ENCODE measurements at places on chromosomes 1 and 21.

GRCh38 chr21:44833663-44834062 lies 15.8 kb upstream of the SUMO3 start:
- DNase-seq: no peak

- no peak for DNase-seq
Observed at GRCh38 chr1:103779932-103780331, 30.2 kb downstream of the AMY1C start.

DNA sequence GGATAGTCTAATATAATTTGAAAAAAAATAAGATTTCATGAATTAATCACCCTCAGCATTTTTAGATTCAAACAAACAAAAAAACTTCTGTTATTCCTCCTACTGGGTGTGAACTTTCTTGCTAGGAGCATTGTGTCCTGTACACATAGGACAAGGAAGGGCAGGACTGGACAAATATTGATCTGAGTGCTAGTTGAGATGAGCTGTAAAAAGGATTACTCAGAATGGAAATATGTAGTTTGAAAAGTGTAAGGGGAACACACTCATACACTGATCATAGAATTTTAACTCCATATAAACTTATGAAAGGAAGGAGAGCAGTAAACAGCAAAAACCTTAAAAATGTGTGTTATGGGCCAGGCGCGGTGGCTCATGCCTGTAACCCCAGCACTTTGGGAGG lies 156.5 kb upstream of the ZNF648 start:
- DNase-seq: peak; percentile 66

DNA sequence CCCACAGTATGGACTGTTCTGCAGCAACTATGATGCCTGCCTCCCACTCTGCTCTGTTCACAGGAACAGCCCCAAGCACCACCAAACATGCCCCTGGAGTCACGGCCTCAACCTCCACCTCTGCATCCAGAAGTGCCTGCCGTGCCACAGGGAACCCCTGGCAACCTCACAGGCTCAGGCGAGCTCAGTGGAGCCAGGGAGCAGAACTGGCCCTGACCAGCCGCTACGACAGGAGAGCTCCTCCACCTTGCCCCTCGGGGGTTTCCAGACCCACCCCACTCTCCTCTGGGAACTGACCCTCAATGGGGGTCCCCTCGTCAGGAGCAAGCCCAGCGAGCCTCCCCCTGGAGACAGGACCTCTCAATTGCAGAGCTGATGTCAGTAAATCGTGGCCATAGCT lies 13.0 kb downstream of the MRAP start:
- DNase-seq: no peak

DNA sequence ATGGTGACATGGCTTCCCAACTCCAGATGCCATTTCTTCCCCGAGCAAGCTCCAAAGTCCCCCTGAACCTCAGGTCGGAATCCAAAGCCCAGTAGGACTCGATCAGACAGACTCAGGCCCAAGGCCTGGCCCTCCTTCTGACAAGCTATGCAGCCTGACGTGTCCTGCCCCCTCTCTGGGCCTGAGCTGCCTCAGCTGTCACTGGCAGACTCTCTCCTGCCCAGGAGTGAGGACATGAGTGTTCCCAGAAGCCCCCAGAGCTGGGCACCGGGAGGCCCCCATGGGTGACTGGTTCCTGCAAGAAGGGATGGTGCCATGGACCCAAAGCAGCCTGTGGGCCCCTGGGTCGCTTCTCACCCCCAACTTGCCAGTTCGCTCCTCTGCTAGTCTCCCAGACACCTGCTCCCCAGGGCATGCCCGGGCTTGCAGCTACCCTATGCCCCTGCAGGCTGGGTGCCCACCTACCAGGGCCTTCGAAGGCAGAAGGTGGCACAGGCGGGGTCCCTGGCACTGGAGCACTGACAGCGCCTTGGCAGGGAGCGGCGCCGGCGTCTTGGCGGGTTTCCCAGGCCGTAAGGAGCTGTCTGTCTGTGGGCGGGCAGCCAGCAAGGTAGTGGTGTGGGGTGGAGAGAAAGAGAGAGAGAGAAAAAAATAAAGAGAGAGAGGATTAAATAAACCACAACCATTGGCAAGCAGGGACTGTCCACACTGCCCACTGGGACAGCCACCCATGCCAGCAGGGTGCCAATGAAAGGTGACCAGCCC lies 2.3 kb downstream of the EDN2 start:
- no peak for DNase-seq

- no peak for DNase-seq
Observed at GRCh38 chr1:3249631-3250501, 180.9 kb downstream of the PRDM16 start.

DNA sequence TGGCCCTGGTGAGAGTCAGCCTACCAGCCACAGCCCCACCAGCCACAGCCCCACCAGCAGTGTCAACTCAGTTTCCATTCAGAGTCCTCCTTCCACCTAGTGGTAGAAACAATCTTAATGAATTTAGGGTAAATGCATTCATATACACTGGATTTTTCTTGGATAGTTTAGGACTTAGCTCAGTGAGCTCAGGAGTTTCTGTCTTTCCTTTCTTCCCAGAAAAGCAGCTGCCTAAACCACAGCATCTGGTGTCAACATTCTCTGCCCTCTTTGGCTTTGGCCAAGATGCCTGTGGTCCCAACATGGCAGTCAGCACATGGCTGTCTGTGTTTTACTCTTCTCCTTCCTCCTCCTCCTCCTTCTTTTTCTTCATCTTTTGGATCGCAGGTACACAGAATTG lies 94.0 kb downstream of the CLIC6 start:
- peak; percentile 18 for DNase-seq

GRCh38 chr1:201279313-201279712 lies 4.0 kb upstream of the PKP1 start:
- DNase-seq: peak; percentile 32

DNA sequence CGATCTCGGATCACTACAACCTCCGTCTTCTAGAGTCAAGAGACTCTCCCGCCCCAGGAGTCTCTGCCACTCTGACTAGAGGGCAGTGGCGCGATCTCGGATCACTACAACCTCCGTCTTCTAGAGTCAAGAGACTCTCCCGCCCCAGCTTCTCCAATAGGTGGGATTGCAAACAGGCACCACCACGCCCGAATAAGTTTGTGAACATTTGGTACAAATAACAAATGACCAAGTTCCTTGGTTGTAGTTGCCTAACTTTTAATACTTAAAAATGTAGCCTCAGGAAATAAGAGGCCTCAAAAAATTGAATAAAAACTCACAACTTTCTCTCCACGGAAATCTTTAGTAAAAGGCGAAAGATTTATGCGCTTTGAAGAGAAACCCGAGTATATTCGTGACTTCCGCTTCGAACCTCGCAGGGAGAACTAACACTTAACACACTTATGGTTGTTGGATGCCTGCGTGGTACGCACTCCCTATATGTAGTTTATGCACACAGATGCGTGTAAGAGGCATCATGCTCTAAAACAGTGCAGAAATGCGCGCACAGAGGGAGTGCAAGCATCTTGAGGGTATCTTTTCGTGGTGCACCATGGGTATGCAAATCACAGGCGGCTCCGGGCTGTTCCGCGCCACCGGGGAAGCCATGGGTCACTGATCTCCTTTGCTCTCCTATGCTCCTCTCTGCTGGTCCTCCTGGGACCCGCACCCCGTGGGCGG lies 11.4 kb downstream of the BTBD19 start:
- peak; percentile 97 for DNase-seq

- peak; percentile 30 for DNase-seq
Observed at GRCh38 chr1:103109311-103109920, 1.1 kb upstream of the COL11A1 start.

DNA sequence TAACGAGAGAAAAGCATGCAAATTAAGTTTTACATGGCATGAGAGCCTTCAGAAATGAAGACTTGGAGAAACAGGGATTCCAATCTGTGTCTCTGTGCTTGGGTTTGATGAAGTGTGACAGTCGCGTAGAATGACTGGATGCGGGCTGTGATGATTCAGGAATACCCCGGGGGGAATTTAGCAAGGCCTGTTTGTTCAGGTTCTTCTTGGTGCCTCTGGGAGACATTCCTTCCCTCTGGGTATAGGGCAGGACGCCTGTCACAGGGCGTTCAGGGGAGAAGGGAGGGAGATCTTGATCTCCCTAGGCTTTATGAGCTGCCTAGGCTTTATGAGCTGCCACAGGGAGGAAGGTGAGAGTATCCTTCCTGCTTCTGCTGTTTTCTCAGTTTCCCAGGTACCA lies 36.6 kb downstream of the DOP1B start:
- DNase-seq: no peak

DNA sequence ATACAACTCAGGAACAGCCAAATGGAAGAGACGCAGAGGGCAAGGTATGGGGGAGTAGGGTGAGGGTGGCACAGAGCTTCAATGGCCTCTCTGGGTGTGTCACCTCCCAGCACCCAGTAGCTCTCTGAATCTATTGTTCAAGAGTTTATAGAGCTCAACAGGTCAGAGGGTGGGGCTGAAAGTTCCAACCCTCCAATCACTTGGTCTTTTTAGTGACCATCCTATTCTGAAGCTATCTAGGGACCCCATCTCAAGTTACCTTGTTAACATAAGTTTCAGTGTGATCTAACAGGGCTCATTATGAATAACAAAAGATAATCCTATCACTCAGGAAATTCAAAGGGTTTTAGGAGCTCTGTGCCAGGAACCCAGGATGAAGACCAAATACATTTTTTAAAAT lies 31.2 kb upstream of the ZNF697 start:
- no peak for DNase-seq

- DNase-seq: no peak
Observed at GRCh38 chr1:111943846-111944749, 45.4 kb downstream of the KCND3 start.

DNA sequence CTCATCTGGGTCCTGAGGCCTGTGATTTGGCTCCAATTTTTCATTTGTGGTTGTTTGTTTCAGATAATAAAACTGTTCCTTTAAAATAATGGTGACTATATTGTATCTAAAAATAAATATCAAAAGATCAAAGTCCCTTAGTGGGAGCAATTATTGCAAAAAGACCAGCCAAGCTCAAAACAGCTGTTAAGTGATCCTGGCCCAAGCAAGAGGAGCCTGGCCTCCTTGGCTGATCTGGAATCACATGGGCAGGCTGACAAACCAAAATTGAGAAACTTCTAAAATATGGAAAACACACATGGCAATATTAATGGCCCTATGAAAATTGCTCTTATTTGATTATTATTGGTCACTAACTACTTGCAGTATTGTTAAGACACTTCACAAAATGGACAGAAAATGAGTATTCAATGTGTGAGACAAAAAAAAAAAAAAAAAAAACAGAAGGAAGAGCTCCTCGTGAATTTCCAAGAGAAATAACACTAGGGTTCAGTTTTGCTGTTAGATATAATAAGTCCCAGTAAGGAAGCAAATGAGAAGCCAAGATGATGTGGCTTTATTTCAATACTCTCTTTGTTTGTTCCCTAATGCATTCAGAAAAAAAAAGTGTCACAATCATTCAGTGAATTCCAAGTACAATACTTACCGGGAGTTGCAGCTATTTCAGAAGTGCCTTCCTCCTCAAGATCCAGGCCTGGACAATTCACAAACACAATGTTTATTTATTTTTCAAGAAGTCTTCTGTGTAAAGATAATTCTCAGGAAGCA lies 105.1 kb downstream of the SEC16B start:
- DNase-seq: no peak

DNA sequence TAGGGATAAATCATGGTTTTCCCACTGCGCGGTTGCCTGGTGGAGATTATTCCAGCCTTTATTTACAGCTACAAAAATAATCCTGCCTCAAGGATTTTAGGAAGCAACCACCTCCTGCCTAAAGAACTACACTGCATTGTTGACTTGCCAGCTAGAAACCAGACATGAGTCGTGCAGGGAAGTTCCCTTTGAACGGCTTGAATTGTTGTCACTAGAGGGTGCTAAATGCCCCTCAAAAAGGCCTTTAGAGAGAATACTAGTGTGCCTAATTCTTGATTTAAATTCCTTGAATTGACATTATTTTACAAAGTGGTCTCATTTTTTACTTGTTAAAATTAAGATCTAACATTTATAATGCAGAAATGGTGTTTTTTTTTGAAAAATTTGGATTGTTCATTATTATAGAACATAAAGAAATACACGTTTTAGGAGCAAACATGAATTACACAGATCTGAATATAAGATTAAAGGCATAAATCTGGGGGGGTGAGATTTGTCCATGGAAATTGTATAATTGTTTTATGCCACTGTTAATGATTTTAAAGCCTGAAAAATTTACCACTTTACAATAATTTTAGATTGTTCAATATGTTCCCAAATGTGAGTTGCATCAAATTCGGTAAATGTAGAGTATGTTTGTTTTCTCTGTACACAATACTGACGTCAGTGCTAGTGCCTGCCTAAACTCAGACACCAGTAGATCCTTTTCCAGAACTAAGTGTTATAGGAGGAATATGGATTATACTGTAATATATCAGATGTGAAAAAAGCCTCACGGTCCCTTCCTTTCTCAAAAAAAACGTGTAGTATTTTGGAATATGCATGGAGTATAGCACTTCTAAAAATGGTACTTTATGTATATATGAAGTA lies 7.6 kb upstream of the ERG start:
- peak; percentile 65 for DNase-seq

GRCh38 chr21:33236013-33236686 lies 6.4 kb downstream of the IFNAR2 start:
- no peak for DNase-seq

DNA sequence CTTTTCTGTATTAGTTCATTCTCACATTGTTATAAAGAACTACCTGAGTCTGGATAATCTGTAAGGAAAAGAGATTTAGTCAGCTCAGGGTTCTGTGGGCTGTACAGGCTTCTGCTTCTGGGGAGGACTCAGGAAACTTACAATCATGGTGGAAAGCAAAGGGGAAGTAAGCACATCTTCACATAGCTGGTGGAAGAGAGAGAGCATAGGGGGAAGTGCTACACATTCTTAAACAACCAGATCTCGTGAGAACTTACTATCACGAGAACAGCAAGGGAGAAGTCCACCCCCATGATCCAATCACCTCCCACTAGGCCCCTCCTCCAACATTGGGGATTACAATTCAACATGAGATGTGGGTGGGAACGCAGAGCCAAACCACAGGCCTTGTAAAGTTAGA lies 37.9 kb upstream of the AHCTF1 start:
- DNase-seq: no peak

GRCh38 chr21:46472246-46472645 lies 13.6 kb downstream of the DIP2A start:
- DNase-seq: peak; percentile 12

DNA sequence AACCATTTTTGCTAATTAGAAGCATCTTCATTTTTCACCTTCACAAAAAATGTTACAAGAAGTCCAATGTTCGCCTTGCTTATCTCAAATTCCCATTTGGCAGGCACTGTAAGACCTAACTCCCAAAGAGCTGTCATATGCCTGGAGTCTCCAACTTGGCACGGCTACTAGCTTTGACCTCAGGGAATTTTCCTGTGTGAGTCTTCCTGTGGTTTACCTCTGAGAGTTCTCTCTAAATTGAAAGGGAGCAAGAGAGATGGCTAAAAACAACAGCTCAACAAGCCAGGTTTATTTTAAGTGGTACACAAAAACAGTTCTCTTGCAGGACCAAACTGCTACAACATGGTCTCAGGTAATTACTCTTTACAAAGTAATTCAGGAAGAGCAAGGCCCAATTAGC lies 756.0 kb upstream of the ADGRL2 start:
- DNase-seq: no peak

DNA sequence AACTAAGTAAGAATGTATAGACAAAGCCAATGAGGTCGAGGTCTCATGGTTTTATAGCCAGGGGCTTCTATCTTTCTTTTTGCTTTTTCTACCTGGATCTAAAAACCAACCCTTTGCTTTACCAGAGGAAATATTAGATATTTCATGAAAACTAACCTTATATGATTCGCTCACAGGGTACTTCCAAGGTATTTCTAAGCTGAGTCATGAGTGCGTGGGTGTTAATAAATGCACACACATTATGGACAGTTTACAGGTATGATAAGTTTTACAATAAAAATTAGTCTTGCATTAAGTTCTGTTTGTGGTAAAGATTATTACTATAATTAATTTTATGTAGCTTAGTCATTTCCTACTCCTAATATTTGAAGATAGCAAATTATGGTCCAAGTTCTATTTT lies 217.2 kb downstream of the CHRM3 start:
- no peak for DNase-seq

All from HCEC 1CT (cell line).